Stimulated activated CD8-positive, alpha-beta memory T cell treated with anti-CD3 and anti-CD28 coated beads, Interleukin-7, amount 100 ng/mL, for 1 hour (primary cell): ENCODE measurements at places on chromosomes 4 and X.

DNA sequence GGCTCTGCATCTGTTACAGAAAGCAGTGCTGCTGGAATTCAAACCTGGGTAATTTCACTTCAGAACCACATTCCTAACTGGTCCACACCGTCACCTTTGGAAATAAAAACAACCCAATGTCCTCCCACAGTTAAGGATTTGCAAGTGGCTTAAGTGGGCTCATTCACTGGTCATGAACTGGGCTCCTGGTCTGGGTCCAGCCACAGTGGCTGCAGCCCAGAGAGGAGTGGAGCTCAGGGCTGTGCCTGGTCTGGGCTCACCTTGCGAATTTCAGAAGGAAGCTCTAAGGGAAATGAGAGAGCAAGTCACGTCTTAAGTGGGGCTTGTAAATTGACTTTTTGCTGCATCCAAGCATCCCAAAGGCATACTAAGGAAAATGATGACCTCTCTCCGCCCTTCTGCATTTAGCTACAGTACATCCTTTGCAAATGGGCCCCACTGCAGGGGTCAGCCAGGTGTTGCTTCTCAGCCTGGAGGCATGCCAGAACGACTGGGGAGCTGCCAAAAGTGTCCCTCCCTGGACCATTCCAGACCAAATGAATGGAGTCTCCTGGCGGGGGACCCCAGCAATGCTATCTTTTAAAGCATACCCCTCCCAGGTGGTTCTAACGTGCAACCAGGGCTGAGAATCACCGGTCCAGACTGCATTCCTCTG, 25.6 kb upstream of the CRMP1 start:
- no peak for DNase-seq

- DNase-seq, result no peak
These were observed 356.6 kb upstream of the MAGEB2 start for GRCh38 chrX:29858714-29859113.

DNA sequence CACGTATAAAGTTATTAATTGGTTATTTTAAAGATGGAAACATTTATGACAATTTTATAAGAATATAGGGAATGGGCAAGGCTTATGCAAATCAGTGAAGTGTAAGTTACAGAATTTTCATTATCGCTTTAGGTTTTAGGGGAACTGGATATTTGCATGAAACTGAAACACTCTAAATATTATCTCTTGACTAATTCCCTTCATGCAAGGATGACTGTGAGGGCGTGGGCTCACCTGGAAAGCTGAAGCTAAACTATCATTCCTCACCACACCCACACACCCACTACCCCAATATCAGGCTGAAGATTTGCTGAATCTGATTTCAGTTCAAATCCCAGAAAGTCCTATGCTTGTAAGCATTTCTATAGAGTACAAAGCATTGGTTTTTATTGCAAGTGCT, 81.7 kb upstream of the ARHGAP24 start:
- no peak for DNase-seq

GRCh38 chr4:167234316-167234881, at the start of gene SPOCK3:
Gene SPOCK3 (minus strand): TSS chr4:167234494.
- DNase-seq, result no peak

GRCh38 chr4:106062452-106062875, 167.2 kb downstream of the NPNT start:
- no peak for DNase-seq

DNA sequence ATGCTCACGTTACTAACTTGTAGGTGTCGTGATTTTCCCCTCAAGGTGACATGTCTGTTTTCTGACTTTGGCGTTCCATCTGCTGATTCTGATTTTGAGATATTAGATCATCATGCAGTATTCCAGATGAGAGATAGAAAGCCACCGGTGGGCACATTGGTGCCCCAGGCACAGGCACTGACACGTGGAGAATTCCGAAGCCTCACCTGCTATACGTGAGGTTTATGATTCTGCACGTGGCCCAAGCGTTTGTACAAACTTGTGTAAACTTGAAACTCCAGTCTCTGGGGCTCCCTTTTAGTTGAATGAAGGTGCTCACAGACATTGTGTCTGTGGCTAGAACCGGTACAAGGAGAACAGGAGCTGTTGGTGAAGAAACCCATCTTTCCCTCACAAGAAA, 81.1 kb downstream of the TENM3 start:
- no peak for DNase-seq

DNA sequence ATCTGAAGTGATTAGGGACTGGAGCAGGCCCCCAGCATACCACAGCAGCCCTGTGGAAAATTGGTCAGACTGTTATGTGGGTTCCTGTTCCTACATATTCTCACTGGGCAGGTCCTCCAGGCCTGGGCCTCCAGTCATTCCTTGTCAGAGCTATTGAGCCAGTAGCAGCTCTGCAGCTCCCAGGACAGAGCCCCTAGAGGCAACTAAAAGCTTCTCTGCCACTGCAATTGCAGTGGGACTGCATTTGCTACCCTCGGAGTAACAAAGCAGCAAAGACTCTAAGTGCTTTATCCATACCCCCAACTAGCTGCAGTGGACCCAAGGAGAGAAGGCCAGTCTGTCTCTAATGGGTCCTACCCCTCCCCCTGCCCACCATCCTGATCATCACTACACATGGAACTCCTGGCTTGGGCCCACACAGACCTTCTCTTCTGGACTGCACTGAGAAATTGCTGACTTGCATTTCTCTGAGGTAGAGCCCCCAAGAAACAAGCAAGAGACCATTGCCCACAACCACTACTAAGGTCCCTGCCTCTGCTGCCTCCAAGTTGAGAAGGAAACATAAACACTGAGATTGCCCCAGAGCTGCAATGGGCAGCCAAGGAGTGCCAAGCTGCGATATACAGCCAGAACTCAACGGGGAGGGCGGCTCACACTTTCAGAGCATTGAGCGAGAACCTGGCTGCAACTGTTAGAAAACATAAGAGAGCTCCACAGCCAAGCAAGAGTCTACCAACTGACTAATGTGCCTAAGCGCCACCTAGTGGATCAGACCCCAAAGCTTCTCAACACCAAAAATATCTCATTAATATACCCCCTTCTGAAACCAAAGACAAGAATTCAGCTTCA, 738.7 kb upstream of the NDST4 start:
- DNase-seq, result no peak

- no peak for DNase-seq
These were observed 2.0 kb downstream of the NUDT11 start for GRCh38 chrX:51494409-51494808.

DNA sequence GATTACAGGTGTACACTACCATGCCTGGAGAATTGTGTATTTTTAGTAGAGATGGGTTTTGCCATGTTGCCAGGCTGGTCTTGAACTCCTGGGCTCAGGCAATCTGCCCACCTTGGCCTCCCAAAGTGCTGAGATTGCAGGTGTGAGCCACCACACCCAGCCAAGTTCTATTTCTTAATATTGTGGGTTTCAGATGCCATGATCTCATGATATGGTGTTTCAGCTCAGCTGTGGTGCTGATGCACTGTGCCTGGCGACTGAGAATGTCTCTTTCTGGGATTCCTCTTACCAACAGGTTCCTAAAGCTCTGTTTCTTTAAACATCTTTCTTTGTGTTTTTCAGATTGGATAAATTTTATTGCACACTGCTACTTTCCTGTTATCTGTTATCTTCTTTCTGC, 17.3 kb upstream of the NDUFC1 start:
- no peak for DNase-seq

GRCh38 chrX:1212532-1212931, at the start of gene CRLF2:
Gene CRLF2 (minus strand): TSS chrX:1212649. CDS start chrX:1212634, 15 bp downstream.
- no peak for DNase-seq

DNA sequence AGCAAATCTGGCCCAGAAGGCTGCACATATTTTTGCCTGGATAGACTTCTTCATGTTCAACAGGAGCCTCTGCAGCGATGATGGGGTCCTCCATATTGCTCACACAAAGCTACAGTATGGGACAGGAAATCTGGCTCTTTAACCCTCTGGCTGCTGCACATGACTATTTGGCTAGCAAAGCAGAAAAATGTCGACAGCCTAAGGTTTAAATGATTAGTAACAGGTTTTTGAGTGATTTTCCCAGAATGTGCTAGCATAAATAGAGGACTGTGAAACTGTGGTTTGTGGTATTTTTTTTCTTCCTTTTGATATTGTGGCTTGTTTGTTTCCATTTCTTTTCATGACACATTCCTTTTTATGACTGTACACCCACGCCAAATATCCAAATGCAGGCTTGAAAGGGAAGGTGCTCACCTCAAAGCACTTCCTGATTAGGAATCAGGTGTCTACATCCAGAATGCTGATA, 120.2 kb upstream of the GK2 start:
- DNase-seq, result no peak

DNA sequence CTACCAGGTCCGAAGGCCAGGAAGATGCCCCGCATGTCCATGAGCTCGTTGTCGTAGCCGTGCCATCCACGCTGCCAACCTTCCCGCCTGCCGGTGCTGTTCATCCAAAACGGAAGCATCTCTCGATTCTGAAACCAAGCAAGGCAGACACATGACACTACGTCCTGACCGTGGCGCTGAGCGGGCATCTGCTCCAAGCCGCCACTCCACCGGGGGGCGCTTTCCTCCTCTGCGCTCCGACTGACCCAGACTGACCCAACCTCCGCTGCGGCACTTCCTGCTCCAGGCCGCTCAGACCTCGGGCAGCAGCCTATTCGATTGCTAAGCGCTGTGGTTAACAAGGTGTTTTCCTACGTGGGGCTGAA, 120.5 kb downstream of the ENPP6 start:
- no peak for DNase-seq

GRCh38 chr4:147725673-147726072, 6.2 kb upstream of the ARHGAP10 start:
- no peak for DNase-seq

- no peak for DNase-seq
These were observed 48.7 kb upstream of the FGF16 start for GRCh38 chrX:77398330-77398954.

DNA sequence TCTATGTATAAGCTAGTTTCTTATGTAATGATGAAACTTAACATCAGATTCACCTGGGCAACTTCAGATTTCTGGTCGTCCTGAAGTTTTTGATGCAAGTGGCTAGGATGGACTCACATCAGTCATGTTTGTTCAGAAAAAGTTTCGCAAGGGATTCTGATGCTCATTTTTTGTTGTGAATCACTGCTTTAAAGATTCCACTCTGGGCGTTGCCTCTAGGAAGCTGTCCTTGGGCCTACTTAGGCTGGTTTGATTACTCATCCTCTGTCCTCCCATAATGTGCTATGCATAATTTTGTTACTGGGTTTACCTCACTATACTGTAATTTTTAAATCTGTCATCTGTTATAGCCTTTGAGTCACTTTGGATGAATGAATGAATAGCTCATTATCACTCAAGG, 30.8 kb downstream of the HERC3 start:
- DNase-seq, result no peak

GRCh38 chr4:66178906-66179305, 508.6 kb upstream of the EPHA5 start:
- DNase-seq, result no peak

GRCh38 chrX:18895189-18895951, 88.5 kb downstream of the PHKA2 start:
- DNase-seq, result no peak

DNA sequence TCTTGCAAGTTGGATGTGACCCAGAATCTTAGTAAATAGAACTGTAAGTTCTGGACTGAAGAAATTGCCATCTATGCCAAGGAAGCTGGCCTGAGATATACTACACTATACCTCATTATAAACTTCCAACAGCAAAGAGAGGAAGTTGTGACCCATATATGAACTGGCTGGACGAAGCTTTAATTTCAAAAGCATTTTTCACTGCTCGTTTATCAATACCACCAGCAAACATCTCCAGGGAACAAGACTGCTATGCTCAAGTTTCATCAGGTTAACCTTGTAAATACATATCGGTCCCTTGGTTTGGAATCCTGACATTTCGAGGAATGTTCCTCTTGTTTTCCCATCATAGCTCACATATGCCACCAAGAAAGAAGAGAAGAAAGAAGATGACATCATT, 334.5 kb upstream of the IGFBP7 start:
- DNase-seq, result no peak

GRCh38 chr4:133929531-133930239, 271.9 kb downstream of the PABPC4L start:
- no peak for DNase-seq

- no peak for DNase-seq
These were observed 158.0 kb downstream of the SH2D1A start for GRCh38 chrX:124504111-124504983.

- DNase-seq, result no peak
These were observed 65.9 kb downstream of the FAT1 start for GRCh38 chr4:186657764-186658163.

- no peak for DNase-seq
These were observed 52.2 kb downstream of the AMMECR1 start for GRCh38 chrX:110265661-110266060.

GRCh38 chr4:185644408-185644807, 109.1 kb upstream of the PDLIM3 start:
- no peak for DNase-seq

DNA sequence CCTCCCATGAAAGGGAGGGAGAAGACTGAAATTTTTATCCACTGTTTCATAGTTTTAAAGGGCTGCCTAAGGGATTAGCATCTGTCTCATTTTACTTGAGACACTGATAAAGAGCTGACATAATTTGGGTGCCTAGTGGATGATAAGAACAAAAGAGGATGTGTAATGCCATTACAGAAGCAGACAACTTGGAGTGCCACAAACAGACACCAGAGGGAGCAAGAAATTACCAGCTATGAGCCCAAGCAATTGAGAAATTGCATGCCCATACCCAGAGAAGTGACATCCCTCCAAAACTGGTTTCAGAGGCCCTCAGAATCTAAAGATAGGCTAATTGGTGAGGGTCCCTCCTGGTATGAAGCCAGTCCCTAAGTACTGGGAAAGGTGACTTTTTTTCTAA, 38.5 kb upstream of the POU3F4 start:
- DNase-seq, result no peak

DNA sequence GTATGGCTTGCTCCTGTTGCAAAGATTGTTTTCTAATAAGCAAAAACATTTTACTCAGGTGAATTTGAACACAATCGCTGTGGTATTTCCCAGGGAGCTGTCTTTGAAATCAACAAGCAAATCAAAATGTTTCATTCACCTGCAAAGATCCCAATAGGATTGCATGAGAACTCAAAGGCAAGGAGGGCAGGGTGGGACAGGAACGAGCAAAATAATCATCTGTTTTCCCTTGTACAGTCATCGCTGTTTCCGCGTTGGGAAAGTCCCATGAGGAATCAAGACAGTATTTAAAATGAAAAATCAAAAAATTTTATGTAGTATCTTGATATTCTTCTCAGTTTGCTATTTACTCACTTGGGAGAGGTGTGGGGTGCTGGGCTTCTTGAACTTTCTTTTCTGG, 198.8 kb downstream of the STIM2 start:
- no peak for DNase-seq

- DNase-seq, result no peak
These were observed 89.4 kb upstream of the NPY2R start for GRCh38 chr4:155119006-155119405.
